ENCODE measurements at places on chromosomes 2 and 18.
A peak's percentile ranks its signal among the peaks of the same experiment; 100 is the strongest.

DNA sequence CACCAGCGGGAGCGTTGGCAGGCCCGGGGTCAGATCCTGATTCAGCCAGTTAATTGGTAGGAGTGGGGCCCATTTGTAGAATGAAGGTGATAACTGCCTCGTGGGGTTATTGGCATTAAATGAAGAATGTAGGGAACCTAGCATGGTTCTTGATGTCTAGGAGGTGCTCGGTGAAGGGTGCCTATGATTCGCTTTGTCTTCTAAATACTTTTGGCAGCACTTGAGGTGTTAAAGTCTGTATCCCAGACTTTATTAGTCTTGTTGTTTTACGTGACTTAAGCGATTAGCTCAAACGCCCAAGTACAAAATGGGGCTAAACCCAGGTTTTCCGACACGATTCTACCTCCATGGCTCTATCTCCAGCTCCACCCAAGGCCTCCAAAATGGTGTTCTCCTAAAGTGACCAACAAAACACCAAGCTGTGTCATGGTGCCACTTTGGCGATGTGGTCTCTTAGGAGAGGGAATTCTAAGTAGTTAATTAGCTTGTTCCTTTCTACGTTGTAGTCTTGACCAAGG is 980 bp upstream of the PPP4R1 start:
- DNase-seq, result no peak

DNA sequence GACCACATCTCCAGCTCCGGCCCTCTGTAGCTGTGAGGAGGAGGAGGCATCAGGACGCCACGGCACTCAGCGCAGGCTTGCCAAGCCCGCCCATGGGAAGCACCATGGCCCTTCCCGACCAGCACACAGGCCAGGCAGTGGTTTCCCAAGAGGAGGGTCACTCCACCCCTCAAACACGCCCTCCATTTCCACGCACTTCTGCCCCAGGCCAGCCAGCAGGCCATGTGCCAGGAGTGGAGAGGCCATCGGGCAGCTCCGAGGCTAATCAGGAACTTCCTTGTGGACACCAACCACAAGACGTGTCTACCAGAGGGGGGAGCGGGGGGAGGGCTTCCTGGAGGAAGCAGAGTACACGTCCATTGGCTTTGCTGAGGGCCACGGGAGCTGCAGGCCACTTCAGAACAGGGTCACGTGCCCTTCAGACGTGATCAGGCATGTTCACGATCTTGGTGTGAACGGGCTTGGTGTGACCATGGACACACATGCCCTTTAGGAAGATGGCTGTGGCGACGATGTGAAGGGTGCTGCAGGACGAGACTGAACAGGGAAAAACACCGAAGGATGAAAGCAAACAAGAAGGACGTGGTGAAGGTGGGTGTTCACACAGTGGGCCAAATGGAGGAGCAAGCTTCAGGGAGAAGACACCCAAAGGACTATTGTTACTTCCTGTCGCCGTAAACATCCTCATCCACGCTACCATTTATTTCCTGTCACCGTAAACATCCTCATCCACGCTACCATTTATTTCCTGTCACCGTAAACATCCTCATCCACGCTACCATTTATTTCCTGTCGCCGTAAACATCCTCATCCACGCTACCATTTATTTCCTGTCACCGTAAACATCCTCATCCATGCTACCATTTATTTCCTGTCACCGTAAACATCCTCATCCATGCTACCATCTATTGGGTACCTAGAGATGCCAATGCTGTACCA is 6.5 kb upstream of the MTERF4 start:
- no peak for DNase-seq

GRCh38 chr2:36371928-36372391 is 16.4 kb downstream of the CRIM1 start:
- DNase-seq, result peak; percentile 70

DNA sequence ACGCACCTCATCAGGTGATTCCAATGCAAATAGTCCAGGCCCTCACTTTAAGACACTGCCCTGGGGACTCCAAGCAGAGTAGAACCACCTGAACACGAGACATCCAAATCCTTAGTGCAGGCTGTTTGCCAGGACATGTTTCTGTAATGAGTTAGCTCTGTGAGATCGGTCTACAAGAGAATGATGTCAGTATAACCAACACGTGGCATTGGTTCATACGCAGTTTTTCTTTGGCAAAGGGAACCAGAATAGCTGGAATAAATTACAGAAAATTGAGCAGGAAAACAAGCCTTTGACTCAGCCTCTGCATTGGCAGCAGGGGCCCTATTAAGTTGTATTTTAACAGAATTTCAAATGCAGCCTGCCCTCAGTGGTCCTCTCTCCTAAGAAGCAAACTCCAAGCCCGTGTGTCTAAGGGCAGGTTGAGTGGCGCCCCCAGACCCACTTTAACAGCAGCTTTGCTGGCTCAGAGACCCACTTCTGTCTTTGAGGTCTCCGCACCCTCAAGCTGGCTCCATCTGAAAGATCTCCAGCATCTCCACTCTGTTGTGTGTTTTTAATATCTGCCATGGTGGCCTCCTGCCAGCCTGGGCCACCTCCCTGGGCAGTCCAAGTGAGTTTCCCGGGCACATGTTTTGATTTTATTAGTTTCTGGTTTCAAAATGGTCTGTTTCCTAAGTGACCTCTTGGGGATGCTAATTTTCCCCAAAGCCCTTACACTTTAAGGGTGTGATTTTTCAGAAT is 61.3 kb downstream of the ALPK2 start:
- peak; percentile 93 for DNase-seq

GRCh38 chr2:65625982-65626381 is 193.6 kb upstream of the SPRED2 start:
- DNase-seq, result no peak

DNA sequence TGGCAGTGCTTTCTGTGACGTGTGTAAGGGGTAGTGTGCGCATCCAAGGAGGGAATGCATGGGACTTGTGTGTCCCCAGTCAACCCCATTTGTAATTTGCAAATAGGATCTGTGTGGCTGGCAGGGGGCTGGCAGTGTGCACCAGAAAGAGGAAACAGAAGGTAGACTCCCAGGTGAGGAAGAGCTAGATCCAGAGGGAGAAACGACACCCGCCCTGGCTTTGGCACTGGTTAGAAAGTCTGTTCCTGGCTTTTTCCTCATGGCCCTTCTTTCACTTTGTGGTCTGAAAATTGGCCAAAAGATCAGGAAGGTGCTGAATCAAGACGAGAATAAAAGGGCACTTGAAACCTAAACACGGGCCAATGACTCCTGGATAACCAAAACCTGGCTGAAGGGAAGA is 33.3 kb downstream of the PRKCE start:
- DNase-seq, result no peak

DNA sequence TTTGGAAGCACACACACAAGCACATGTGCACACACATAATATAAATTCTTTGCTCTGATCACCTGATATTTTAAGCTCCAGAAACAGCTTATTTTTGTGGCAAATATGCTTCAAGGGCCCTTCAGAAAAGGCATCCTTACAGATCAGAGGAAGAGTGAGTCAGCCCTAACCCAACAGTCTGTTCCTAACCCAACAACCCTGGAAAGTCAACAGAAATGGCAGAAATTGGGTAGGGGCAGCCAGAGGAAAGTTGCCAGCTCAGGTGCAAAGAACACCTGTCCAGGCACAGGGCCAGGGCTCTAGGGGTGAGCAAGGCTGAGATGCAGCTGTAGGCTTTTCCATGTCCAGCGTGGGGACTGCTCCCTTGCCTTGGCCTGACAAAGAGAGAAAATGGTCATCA is 6.4 kb upstream of the NCKAP5 start:
- no peak for DNase-seq

DNA sequence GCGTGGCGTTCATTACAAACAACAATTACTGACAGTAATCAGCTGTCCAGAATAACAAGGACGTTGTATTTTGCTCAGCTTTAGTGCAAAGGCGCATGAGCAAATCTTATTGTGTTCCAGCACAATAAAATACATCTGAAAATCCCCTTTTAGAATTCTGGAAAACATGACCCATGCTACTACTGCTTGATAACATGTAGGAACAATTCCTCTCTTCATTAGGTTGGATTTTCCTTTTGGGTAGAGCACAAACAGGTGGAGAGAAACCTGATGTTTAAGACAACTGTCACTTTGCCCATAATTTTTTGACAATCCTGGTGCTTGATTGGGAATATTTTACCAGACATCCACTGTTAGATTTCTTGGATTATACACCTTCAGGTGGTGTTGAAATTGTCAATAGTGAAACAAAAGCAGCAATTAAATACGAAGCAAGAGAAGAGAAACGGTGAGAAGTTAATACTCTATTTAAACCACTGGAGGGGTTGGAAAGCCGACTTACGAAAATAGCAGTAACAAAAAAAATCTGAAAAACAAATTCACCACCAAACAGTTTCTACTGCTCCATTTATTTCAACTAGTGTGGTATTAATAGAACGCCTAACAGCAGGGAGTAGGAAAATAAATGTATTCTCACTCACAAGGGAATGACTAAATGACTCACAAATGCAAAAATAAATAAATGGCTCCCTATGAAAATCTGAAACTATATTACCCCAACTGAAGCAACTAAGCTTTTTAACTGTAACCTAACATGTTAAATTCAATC is 102.7 kb downstream of the CPO start:
- no peak for DNase-seq

- DNase-seq, result peak; percentile 70
Observed at GRCh38 chr2:191676790-191677645, 918 bp upstream of the NABP1 start.

- no peak for DNase-seq
Observed at GRCh38 chr2:205802065-205802464, 119.8 kb downstream of the NRP2 start.

GRCh38 chr2:100802066-100802465 is 17.9 kb upstream of the NPAS2 start:
- no peak for DNase-seq

GRCh38 chr18:46169464-46169941 is 65.3 kb downstream of the HAUS1 start:
- DNase-seq, result no peak

DNA sequence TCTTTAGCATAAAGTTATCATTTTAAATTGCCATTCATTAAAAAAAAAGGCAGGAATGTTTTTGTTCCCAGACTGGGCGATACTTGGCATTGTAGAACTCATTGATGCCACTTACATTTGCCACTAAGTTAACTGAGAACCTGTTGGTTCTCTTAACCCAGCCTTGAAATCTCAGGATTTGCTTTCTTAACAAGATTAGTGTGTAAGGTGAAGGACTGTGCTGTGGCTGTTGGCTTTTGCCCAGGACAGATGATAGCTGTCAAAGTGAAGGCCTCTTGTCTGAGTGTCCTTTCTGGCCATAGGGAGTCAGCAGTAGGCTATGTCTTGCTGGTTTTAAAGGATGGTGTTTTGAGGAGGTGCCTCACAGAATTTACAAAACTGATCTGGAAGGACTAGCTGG is 2.6 kb downstream of the DPYSL5 start:
- DNase-seq, result no peak

DNA sequence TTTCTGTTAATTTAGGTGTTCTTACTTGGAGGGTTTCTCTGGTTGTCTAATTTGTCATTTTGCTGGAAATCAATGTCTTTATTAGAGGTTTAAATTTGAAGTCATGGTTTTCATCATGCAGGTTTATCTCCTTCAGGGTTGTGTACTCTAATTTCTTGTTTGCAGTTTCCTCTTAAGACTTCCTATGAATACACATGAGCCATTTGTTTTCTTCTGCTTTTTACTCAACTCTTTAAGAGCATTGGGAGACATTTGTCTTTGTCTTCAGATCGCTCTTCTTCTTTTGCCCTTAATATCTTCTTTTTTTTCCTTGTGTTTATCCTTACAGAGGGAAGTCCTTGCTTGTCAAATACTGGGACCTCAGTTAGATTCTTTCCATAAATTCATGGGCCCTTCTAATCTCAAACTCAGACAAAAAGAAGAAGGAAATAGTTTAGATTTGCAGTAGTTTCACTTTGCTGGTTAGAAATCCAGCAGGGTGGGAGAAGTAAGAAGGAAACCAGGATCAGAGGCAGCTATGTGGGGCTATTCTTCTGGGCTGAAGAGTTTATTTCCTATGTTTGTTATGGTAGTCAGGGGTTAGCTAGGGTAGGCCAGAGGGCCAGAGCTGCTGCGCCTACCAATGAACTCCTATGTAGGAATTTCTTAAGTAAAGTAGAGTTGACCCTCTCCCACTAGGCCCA is 176.6 kb downstream of the DYSF start:
- no peak for DNase-seq

- no peak for DNase-seq
Observed at GRCh38 chr2:225052703-225053102, 10.4 kb upstream of the DOCK10 start.

DNA sequence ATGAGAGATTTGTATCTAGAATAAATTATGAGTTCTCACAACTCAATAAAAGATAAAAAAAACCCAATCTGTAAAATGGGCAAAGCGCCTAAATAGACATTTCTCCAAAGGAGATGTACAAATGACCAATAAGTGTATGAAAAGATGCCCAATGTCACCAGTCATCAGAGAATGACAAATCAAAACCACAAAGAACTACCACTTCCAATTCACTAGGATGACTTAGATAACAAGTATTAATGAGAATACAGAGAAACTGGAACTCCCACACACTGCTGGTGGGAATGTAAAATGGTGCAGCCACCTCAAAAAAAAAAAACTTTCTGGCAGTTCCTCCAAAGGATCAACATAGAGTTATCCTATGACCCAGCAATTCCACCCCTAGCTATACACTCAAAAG is 17.4 kb upstream of the COL6A3 start:
- peak; percentile 87 for DNase-seq

DNA sequence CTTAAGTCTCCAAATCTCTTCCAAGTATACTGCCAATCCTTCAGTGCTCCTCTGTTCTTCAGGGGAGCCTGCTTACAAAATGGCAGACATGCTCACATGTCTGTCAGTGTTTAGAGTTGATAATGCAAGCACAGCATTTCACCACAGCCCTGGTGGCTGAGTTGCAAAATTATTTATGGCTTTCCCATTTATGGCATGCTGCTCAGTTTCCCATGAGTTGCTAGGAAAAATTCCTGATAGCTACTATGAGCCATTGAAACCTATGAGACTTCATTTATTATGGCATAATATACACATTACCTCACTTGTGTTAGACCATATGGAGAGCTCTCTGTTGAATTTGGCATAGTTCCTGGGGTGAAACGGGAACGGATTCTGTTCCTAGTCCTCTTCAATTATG is 448.7 kb upstream of the TCF4 start:
- no peak for DNase-seq

GRCh38 chr2:70566906-70567305 is 13.3 kb upstream of the TGFA start:
- DNase-seq, result no peak

- no peak for DNase-seq
Observed at GRCh38 chr2:238839428-238839827, 8.5 kb upstream of the TWIST2 start.

DNA sequence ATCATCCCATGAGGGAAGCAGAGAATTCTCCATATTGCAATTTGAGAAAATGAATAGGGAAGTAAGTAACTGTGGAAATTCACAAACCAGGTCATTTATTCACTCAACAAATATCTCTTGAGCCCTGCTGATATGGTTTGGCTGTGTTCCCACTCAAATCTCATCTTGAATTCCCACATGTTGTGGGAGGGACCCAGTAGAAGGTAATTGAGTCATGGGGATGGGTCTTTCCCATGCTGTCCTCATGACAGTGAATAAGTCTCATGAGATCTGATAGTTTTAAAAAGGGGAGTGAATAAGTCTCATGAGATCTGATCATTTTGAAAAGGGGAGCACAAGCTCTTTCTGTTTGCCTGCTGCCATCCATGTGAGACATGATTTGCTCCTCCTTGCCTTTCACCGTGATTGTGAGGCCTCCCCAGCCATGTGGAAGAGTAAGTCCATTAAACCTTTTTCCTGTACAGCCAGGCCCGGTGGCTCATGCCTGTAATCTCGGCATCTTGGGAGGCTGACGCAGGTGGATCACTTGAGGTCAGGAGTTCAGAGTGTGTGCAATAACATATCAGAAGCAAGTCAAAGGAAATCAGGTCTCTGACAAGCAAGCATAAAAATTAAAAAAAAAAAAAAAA is 193.2 kb downstream of the NDUFA10 start:
- DNase-seq, result no peak

All from AG04449 (cell line).